ENCODE measurements at places on chromosomes 13 and 19. TPM values are rescaled to one million over a fixed set of nuclear protein-coding genes. Genes with fewer than 3 reads are reported as not detected.

DNA sequence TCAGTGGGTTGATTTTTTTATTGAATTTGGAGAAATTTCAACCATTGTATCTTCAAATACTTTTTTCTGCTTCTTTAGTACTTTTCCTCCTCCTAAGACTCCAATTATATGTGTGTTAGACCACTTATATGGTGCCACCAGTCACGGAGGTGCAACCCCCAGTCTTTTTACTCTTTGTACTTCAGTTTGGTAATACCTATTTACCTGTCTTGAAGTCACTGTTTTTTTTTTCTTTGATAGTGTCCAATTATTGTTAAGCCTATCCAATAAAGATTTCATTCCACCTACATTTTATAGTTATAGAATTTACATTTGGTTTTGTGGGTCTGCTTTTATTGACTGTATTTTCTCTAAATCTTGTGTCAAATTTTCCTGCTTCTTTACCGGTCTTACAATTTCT lies 14.9 kb downstream of the ZNF283 start:
- DNase-seq = no peak

DNA sequence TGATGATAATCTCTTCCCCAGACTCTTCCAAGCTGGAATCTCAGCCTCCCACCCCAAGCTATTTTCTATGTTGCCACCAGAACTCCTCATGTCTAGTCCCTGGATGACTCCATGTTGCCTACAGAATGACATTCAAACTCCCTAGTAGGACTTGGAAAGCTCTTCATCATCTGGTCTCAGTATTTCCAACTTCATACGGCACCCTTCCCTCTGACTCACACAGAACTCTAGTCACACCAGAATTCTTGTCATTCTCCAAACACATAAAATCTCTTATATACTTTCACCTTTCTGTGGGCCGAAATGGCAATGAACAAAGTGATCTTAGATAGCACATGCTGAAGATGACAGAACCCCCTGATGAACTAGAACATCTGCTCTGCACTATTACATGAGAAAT lies 86.2 kb downstream of the CAB39L start:
- DNase-seq = no peak

DNA sequence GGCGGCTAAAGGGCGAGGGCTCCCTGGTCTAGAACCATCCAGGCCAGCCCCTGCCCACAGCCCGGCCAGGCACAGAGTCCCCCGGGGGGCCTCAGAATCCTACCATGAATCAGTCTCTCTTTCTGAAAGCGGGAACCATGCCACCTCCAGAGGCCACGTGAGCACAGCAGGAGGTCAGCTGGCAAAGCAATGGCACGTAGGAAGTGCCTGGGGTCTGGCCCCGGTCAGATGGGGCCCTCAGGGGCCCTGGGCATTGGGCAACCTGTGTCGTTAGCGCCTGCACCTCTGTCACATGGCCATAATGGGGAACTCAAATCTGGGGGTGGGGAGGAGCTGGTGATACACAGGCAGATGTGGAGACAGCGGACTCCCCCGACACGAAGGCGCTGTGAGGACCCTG lies 8.8 kb downstream of the MFSD12 start:
- DNase-seq = no peak

Gene REX1BD
- 97.1 TPM for total RNA-seq

Gene NLRP9
- not detected for total RNA-seq

Gene LILRA1
- not detected for total RNA-seq
